ENCODE measurements at places on chromosomes 7 and 10. TPM values are rescaled to one million over a fixed set of nuclear protein-coding genes. Genes with fewer than 3 reads are reported as not detected.

ECHDC3 gene
- total RNA-seq: 4.4 TPM

TBXAS1 gene
- total RNA-seq: 0.92 TPM

CRHR2 gene
- not detected for total RNA-seq

IL6 gene
- 40.0 TPM for total RNA-seq

OGDHL gene
- total RNA-seq: 0.14 TPM

GRID1 gene
- total RNA-seq: 0.09 TPM
